ENCODE measurements at places on chromosomes 2 and 18.
A peak's percentile ranks its signal among the peaks of the same experiment; 100 is the strongest.

DNA sequence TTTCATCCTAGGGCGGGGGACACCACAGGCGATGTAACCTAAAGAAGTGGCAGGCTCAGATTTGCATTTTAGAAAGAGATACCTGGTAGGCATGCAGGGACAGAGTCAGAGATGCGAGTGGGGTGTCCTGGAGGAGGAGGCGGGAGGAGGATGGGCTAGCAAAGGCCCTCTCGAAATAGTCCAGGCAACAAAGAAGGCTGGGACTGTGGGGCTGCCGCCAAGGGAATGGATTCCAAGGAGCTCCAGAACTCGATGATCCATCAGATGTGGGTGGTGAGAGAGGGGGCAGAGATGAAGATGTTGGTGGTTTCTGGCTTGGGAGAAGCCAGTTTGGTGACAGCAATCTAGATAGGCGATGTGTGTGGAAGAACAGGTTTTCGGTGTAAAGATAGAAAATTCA is 12.5 kb upstream of the INPP5D start:
- DNase-seq, result no peak

DNA sequence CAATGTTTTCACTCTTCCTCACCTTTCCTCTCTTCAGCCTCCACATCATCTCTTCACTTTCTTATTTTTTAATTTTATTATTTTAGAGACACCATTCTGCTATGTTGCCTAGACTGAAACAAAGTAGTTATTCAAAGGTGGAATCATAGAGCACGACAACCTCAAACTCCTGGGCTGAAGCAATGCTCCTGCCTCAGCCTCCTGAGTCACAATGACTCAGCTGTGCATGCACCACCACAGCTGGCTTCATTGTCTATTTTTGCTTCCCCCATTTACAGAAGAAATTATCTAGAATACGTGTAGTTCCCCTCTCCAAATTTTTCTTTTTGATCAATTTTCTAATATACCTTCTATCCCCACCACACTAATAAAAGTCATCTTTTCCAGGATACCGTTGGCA is 911.5 kb upstream of the SOX11 start:
- DNase-seq, result no peak

- peak; percentile 9 for DNase-seq
Observed at GRCh38 chr18:69401226-69401971, 711 bp downstream of the DOK6 start.

GRCh38 chr2:234911271-234911670 is 40.5 kb upstream of the SH3BP4 start:
- DNase-seq, result no peak

- DNase-seq, result no peak
Observed at GRCh38 chr2:144705328-144706245, 185.7 kb upstream of the ZEB2 start.
